ENCODE measurements at places on chromosomes 6 and 20.
A peak's percentile ranks its signal among the peaks of the same experiment; 100 is the strongest.

DNA sequence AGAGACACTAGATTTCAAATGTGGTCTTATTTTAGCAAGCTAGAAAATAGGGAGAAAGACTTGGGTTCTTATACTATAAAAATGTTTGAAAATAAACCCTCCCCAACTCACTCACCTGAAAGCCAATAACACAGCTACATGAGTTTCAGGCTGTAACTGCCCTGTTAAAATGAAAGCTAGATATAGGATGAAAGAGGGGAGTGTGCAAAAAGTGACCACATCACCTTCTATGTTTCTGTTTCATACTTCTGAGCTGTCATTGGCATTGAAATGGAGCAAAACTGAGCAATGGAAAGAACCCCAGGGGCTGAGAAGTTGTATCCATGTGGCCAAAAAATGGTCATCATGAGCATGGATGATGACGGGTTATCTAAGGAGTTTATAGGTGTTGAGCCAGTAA, 148.1 kb upstream of the TENT5A start:
- no peak for DNase-seq

DNA sequence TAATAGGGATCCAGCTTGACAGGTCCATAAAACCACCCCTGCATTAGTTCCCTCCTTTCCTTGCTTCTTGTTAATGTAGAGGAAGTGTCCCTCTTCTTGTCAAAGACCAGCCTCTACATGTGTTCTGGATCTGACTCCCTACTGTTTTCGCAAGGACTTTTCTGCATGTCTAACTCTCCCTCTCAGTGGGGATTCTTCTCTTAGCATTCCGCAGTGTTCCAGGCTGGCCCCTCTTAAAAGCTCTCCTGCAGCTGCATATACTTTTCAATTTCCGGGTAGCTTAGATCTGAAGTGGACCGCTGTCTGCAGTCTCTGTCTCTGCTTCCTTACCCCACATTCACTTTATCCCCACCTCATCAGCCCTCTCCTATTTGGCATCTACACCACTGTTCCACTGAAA, 96.1 kb upstream of the MAN1A1 start:
- no peak for DNase-seq

GRCh38 chr6:109104512-109104911, 9.2 kb downstream of the CEP57L1 start:
- DNase-seq, result no peak

DNA sequence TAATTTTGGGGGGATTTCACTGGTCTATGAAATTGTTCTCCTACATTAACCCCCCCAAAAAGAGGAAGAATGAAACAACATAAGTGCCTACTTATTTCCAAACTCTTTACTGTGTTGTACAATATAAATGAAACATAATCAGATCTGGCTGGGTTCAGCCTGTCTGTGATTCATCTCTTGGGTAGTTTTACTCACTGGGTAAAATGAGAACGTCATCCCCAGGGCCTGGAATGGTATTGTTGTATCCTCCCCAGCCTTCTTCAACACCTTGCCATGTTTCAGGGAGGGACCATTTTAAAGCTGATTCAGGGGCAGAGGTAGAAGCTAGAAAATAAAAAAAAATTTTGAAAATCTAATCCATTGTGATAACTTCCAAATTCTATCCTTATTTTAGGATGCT, 256.7 kb downstream of the PKHD1 start:
- no peak for DNase-seq

GRCh38 chr6:108030211-108030610, 44.3 kb downstream of the OSTM1 start:
- DNase-seq, result no peak

GRCh38 chr6:156720691-156721685, 56.2 kb upstream of the ARID1B start:
- DNase-seq, result peak; percentile 82

DNA sequence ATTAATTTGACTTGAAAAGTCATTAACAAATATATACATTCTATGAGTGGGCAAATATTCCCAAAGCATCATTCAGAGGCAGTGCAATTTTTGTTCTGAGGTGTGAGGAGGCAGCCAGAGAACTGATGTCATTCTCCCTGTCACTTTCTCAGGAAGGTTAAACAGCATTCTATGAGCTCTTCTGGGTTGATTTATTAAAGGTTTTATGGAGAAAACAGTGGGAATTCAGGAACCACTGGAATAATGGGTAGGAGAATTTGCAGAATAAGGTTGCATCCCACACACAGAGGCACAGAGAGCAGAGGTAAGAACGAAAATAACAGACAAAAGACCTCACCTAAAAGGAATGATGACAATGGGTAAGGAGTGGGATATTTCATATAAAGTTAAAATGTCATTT, 860.6 kb downstream of the TFAP2A start:
- no peak for DNase-seq

DNA sequence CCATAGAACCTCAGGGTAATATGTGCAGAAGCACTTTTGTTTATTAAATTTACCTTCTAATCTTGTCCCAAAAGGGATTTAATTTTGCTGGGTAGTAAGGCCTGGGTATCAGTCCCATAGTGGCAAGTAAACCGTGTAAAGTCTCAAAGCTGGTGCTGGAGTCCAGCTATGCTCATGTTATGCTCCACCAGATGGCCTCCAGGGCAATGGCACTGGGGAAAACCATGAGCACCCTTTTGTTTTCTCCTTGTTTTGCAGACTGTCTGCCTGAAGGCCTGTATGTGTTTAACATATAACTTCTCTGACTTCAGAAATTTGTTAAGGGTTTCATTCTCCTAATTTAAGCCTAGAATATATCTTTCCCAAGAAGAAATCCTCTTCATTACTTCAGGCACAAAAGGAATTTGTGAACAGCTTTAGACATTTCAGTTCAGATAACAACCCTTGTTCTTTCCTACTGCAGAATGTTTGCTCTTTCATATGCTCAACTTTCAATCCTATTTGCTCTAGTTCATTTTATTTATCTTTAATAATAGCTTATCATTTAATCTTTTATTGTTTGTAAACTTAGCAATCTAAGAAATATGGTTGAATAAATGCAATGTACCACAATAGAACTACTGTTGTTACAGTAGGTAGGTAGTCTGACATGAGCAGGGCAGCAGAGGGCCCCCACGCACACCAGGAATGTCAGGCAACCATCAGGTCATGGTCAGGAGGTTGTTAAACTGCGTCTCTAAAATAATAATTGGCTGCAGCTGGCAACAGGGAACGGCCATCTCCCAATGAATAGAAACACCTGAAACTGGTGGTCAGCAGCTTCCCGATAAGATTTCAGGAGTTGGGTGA, 162.8 kb downstream of the TENT5A start:
- no peak for DNase-seq

GRCh38 chr6:24323632-24324337, 34.1 kb downstream of the DCDC2 start:
- DNase-seq, result no peak

DNA sequence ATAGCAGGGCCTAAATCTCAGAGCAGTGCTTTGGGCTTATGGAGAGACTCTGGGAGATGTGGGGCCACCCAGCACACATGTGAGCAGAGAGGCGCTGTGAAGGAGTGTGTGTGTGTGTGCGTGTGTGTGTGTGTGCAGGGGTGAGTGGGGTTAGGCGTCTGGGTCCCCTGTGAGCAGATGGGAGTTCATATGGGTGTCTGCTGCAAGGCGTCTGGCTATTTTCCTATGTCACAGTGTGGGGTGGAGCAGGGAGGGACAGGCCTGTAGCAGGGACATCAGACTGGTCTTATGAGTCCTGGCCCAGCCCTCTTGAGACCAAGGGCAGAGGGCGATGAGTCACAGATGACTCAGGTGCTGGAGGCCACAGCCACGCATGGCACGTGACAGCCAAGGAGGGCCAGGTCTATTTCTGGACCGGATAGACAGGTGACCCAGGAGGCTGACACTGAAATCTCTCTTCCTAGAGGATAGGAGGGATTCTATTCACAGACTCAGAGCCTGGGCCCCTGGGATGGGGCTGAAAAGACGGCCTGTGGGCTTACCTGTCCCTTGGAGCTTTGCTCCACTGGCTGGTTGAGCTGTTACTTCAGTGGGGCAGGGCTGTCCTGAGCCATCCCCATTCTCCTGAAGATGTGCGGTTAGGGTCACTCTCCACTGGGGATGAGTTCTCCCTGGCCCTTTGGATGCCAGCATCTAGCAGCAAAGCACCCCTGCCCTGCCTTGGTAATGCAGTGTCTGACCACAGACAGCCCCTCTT, 28.9 kb downstream of the VEGFA start:
- DNase-seq, result peak; percentile 54

GRCh38 chr6:4858194-4859015, 82.2 kb downstream of the CDYL start:
- DNase-seq, result no peak

- DNase-seq, result peak; percentile 45
Observed at GRCh38 chr6:8905757-8906156, 470.4 kb upstream of the SLC35B3 start.

- no peak for DNase-seq
Observed at GRCh38 chr6:36967757-36968156, 13.2 kb downstream of the PI16 start.

GRCh38 chr6:81750200-81750599, 2.3 kb downstream of the TENT5A start:
- no peak for DNase-seq

DNA sequence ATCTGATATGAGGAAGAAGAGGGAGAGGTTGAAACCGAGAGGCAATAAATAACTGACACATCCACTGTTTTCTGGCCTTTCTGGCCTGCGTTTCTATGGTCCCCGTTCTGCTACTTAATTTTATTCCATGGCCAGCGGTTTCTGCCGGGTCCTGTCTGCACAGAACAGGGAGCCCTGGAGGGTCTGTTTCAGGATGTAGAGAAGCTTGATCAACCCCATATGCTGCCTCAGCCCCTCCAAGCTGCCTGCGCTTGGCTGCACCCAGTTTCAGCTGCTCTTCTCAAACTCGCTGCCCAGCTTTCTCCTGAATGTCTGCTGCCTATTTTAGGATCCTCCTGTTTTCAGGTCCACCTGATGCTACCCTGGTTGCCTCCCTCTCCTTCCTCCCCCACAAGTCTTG, 18.5 kb upstream of the PACSIN1 start:
- DNase-seq, result no peak

DNA sequence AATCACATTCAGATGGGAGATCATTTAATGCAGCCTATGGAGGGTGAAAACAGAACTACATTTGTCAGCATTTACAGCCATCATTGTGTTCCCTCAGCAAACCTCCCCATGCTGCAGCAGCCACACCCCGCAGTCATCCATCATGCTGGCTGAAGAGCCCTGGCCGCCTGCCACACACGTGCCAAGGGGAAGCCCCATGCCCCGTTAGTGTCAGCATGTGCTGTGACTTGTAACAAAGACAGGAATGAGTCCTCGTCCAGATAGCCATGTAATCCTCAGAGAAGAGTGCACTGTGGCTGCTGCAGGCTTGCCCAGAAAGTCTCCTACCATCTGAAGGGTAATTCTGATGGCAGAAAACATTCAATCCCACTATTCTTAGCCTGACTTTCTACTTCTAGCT, 1097.8 kb downstream of the KIF16B start:
- DNase-seq, result peak; percentile 21

DNA sequence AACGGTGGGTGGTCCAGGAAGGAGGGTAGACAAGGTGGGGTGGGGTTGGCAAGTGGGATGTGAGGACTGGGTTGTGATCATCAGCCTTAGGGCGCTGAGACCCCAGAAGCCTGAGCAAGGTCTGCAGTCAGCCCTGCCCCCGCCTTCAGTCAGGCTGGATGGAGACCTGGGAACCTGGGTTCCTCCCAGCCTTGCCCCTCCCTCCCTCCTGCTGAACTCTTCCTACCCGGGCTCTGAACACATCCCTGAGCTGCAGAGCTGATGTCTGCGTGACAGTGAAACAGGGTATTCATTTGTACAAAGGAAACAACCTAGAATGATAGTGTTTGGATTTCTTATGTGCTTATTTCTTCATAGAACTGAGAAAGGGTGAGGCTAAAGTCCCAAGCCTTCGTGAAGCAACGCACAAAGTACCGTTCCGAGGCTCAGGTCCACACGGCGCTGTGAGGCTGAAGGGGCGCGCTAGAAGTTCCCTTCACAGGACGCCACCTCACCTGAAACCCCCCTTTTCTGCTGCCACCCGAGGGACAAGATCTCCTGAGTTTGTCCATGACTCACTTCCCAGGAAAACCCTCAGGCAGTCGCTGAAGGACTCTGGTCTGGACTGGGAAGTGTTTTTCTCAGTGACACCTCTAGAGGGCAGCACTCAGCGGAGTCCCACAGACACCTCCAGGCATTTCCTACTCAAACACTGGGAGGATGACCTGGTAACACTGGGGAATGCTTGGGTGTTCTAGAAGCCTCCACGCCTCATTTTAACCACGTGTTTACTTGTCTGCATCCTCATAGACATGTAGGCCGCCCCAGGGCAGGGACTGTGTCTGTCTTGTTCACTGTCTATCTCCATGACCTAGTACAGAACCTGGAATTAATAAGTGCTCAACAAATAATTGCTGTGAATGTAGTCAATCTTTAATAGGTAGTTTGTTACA, 1.2 kb downstream of the GSTA5 start:
- DNase-seq, result peak; percentile 60

- no peak for DNase-seq
Observed at GRCh38 chr6:34486106-34486740, 20.3 kb downstream of the PACSIN1 start.

DNA sequence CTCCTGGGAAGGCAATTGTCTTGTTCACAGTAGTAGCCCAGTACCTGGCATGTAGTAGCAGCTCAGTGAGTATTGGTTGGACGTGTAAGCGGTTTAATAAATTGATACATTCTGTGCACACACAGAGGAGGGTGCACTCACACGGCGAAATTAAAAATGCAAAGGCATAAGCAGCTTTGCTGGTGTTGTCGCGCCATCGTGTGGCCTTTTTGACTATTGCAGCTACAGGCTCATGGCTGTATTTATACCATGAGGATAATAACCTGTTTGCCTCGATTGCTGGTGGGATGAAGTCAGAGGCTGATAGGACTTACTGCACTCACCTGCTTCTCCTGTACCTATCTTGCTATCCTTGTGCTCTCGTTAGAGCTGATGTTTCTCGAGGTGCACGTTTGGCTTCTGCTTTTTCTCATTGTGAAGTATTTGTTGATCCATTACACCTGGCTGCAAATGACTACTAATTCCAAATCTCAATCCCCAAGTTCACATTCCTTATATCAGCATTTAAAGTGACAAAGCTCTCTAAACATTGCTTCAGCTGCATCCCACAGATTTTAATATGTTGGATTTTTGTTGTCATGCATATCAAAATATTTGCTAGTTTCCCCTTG, 61.5 kb downstream of the TBXT start:
- peak; percentile 2 for DNase-seq

GRCh38 chr6:35519313-35520015, 6.8 kb upstream of the TULP1 start:
- DNase-seq, result no peak

- no peak for DNase-seq
Observed at GRCh38 chr20:52614051-52614863, 357.9 kb upstream of the TSHZ2 start.

GRCh38 chr6:80508885-80509630, 402.6 kb downstream of the BCKDHB start:
- peak; percentile 26 for DNase-seq

- DNase-seq, result peak; percentile 85
Observed at GRCh38 chr6:81981812-81982211, 229.3 kb upstream of the TENT5A start.

GRCh38 chr20:13260650-13261279, 39.7 kb downstream of the ISM1 start:
- DNase-seq, result no peak

- DNase-seq, result no peak
Observed at GRCh38 chr6:14310960-14311359, 193.4 kb downstream of the CD83 start.

- no peak for DNase-seq
Observed at GRCh38 chr6:53573299-53573698, 28.4 kb upstream of the GCLC start.
